ENCODE measurements at places on chromosomes 7 and 10. TPM values are rescaled to one million over a fixed set of nuclear protein-coding genes. Genes with fewer than 3 reads are reported as not detected.

LRRC4 gene
- 0.51 TPM for total RNA-seq

CCDC146 gene
- 1.5 TPM for total RNA-seq

ODAD2 gene
- total RNA-seq: not detected

DNA sequence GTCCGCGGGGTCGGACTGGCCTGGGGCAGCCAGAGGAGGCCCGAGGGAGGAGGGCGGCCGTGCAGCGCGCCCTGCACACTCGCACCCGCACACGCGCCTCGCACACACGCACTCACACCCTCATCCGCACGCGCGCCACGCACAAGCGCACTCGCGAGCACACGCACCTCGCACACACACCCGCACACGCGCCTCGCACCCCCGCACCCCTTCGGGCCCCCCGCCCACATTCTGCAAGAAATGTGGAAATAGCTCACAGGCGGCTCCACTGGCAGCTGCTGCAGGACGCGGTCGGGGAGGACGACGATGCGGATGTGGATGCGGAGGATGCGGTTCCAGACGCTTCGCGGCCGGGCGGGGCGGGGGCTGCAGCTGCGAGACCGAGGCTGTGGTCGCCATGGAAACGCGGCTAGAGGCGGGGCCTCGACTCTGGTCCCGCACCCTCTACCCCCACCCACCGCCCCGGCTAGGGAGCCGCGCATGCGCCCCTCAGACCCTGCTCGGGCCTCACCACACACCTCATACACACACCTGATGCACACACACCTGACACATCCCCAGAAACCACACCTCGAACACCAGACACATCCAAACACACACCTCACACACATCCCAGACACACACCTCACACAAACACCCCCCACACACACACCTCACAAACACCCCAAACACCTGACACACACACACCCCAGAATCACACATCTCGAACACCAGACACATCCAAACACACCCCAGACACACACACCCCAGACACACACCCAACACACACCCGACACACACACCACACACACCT lies at the start of gene CALY:
CALY (minus strand) TSS at position 320 of the 793 bp plus-strand sequence. CDS start 7,907 bp downstream, outside the sequence.
- peak within 1 kb of the TSS; percentile 61 for H3K4me3 ChIP-seq
- H3K4me1 ChIP-seq: peaks cover 19% of the 10 kb centered on the region
- no peaks in the 10 kb centered on the region for H3K36me3 ChIP-seq
- DNase-seq: peak; percentile 97
- H3K27ac ChIP-seq: peak within 1 kb of the TSS; percentile 80

DNA sequence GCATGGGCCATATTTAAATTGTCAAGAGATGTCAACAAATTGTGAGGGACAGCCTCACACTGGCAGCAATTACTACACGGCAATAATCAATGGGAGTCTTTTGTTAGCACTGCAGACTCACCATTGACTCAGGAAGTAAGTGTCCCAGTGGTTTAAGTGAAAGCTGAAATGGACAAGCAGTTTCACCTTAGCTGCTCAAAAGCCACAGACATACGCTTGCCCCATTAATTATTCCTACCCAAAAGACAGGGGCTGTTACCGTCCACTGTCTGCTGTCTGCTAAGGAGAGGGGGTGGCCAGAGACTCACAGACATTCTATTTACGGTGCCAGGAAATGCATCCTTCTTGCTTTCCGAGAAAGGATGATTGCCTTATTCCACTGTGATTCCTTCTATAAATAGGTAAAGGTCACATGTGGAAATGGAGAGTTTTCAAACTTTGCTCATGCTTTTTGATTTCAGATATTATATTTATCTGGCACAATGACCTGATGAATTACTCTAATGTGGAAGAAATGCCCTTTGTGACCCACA lies 309.7 kb upstream of the NFE2L3 start:
- H3K36me3 ChIP-seq: no peaks in the 10 kb centered on the region
- H3K27me3 ChIP-seq: no peaks in the 10 kb centered on the region
- H3K27ac ChIP-seq: no peak overlapping the region
- no peak overlapping the region for H3K4me3 ChIP-seq
- H3K4me1 ChIP-seq: no peaks in the 10 kb centered on the region
- DNase-seq: no peak

- DNase-seq: no peak
- H3K4me1 ChIP-seq: no peaks in the 10 kb centered on the region
- no peaks in the 10 kb centered on the region for H3K36me3 ChIP-seq
- H3K27me3 ChIP-seq: no peaks in the 10 kb centered on the region
- no peak overlapping the region for H3K27ac ChIP-seq
Observed at GRCh38 chr10:71546220-71546619, 149.5 kb downstream of the CDH23 start.

DNA sequence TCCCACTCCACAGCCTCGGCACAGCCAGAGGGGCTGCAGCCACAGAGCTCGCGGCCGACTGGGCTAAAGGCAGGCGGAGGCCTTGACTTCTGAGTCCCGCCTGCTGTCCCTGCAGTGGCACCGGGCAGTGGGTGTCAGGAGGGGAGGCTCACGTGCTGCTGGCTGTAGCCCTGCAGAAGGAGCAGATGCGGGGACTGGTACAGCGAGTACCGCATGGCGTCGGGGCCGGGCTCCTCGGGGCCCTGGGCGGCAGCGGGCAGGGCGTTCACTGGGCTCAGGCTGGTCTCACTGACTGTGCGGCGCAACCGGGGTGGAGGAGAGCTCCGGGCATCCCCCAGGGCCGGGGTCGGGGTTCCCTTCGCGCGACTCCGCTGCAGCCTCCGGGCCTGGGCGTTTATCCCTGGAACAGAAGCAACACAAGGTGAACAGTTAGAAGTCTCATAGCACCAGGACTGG lies 25.6 kb downstream of the PAPOLB start:
- H3K4me1 ChIP-seq: no peaks in the 10 kb centered on the region
- no peaks in the 10 kb centered on the region for H3K36me3 ChIP-seq
- no peak overlapping the region for H3K27ac ChIP-seq
- DNase-seq: no peak
- H3K4me3 ChIP-seq: no peak overlapping the region
- H3K27me3 ChIP-seq: no peaks in the 10 kb centered on the region

- no peaks in the 10 kb centered on the region for H3K27me3 ChIP-seq
- peaks cover 56% of the 10 kb centered on the region for H3K36me3 ChIP-seq
- no peak for DNase-seq
- H3K27ac ChIP-seq: no peak overlapping the region
- no peak overlapping the region for H3K4me3 ChIP-seq
Observed at GRCh38 chr10:74113546-74113945, 37.1 kb downstream of the AP3M1 start.

Measured in CD8-positive, alpha-beta memory T cell (primary cell).